ENCODE measurements at places on chromosomes 3 and 15. TPM values are rescaled to one million over a fixed set of nuclear protein-coding genes. Genes with fewer than 3 reads are reported as not detected.

Gene SLCO3A1
- total RNA-seq: 8.2 TPM

Gene CPNE9
- 0.46 TPM for total RNA-seq

Gene ADAMTS17
- total RNA-seq: 2.6 TPM

Gene HYAL1
- total RNA-seq: 0.19 TPM

Gene HCN4
- total RNA-seq: not detected

Gene ZKSCAN7
- 2.8 TPM for total RNA-seq

Gene WDR5B
- 2.6 TPM for total RNA-seq

Gene RBP2
- not detected for total RNA-seq

Gene SEMA3G
- 0.36 TPM for total RNA-seq

Gene A4GNT
- total RNA-seq: not detected

Gene THBS1
- total RNA-seq: 0.99 TPM

Gene VGLL3
- not detected for total RNA-seq

Gene FETUB
- total RNA-seq: not detected

Gene PLA2G4D
- not detected for total RNA-seq

Gene HTD2
- total RNA-seq: 11.4 TPM

Gene IFRD2
- 56.3 TPM for total RNA-seq

Gene ANKUB1
- total RNA-seq: not detected

Gene AMT
- 7.4 TPM for total RNA-seq

Gene ADAMTS9
- not detected for total RNA-seq

Gene FAM227B
- total RNA-seq: 5.7 TPM

Gene SNTN
- total RNA-seq: not detected

Gene MBD4
- total RNA-seq: 60.9 TPM

Gene FAM81A
- total RNA-seq: 0.21 TPM

Gene TMOD2
- 5.1 TPM for total RNA-seq

Gene ELL3
- total RNA-seq: 2.2 TPM

Gene STAB1
- total RNA-seq: 0.12 TPM

Gene SSUH2
- 0.31 TPM for total RNA-seq

Gene RNF7
- total RNA-seq: 67.2 TPM

Gene UQCC5
- 7.4 TPM for total RNA-seq

Measured in activated T-cell treated with anti-CD3 and anti-CD28 coated beads, Interleukin-2, amount 50 U/mL, for 72 hours (primary cell).